ENCODE measurements at places on chromosomes 1 and 21.
A peak's percentile ranks its signal among the peaks of the same experiment; 100 is the strongest.

DNA sequence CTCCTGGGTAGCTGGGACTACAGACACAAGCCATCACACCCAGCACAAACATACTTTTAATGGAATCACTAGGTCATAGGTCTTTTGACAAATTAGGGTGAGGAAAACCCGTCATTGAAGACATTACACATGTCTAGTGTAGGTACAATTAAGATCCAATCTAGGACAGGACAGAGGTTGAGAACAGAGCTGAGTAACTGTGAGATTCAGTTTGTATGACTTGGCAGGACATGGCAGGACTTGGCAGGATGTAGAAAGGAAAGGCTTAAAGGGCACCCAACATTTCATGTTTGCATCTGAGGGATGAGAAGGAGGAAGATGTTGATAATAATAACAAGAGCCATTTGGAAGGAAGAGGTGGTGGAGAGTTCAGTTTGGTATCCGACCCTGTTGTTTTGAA is 483.8 kb downstream of the PCP4 start:
- no peak for DNase-seq

GRCh38 chr1:54490361-54491248 is 57.4 kb upstream of the ACOT11 start:
- DNase-seq, result no peak

DNA sequence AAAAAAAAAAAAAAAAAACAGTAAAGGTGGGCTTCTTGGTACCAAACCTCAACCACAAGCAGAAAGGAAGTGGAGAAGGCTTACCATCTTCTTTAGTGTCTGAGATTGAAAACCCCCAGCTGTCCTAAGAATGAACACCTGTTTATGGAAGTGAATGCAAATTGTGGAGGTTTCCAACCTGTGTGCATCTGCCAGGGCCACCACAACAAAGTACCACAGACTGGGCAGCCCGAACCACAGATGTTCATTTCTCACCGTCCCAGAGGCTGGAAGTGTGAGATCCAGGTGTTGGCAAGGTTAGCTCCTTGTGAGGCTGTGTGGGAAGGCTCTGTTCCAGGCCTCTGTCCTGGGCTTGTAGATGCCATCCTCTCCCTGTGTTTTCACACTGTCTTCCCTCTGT is 348.7 kb downstream of the SETD4 start:
- DNase-seq, result no peak

- DNase-seq, result no peak
These were observed 42.0 kb downstream of the S1PR1 start for GRCh38 chr1:101278845-101279244.

DNA sequence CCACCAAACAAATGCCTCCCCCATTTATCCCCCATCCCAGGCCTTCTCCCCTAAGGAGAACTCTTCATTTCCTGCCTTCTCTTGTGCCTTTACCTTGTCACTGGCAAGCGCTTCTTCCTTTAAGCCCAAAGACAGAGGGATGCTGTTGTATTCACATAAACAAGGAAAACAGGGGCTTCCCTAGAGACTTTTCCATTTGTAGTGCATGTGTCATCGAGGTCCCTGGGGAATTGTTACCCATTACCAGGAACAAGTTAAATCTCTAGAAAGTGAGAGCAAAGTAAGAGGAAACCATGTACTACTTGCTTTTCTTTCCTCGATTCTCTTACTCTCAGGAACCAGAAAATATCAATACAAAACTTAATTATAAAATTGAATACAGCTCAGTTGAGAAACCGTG is 114.4 kb upstream of the DPT start:
- no peak for DNase-seq

DNA sequence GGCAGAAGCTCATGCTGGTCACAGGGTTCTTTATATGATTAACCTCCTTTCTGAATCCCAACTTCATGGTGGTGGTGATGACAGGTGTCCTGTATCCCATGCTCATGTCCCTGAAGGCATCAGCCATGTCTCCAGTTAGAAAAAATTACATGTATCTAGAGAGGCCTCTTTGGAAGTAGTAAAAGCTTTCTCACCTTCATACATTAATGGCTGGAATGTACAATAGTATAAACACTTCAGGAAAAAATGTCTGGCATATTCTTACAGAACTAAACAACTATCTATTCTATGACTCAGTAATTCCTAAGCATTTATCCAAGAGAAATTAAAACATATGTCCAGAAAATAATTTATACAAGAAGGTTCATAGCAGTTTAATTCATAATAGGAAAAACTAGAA is 34.0 kb downstream of the ADAM30 start:
- DNase-seq, result no peak

DNA sequence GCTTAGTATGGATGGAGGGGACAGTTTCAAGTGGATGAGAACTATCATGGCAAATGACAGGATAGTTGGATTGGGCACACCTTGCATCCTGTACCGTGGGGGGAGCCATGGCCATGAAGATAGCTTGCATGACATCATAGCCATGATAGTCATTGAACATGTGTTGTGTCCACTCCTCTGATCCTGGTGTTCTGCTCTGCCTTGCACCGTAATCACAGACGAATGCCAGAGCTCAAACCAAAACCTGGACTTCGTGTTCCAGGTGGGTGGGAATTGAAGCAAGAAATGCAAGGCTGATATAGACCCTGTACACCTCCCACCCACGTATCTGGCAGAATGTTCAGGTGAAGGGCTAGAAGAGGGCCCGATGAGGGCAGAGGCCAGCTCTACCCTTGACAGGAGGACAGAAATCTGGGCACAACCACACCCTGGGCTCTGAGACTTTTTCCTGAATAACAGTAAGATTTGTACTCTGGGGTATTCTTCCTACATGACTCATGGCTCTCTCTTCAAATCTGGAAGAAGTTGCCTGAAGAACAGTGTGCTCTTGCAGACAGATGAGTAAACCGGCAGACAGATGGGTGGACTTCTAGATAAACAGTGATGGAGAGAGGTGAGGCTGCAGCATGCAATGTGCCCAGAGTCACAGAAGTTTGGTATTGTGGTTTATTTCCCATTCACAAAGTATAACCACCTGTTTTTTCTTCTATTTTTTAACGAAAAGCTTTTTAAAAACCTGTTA is 45.0 kb downstream of the KCNJ6 start:
- no peak for DNase-seq

DNA sequence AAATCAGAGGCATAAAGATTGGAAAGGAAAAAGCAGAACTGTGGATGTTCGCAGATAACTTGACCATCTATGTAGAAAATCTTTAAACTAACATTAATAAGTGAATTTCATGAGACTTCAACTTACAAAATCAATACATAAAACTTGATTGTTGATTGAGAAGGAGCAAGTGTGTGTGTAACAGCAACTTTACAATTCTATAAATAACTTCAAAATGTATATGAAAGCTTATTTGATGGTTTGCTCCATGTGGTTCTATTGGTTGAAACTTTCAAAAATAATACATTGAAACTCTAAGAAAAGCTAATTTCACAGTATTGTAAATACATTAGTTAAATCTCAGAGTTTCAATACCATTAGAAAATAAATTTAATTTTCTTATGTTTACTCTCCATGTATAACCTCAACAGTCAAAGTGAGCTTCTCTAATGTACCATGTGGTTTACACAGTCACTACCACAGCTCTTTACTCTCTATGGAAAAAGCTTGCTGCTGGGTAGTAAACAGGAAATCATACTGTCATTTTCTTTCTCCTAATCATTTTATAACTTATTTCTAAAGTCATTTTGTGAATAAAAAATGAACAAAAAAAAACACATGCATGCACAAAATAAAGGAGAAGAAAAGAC is 12.0 kb downstream of the AKT3 start:
- DNase-seq, result no peak

- DNase-seq, result peak; percentile 15
These were observed 34.9 kb downstream of the CENPF start for GRCh38 chr1:214637722-214638458.

DNA sequence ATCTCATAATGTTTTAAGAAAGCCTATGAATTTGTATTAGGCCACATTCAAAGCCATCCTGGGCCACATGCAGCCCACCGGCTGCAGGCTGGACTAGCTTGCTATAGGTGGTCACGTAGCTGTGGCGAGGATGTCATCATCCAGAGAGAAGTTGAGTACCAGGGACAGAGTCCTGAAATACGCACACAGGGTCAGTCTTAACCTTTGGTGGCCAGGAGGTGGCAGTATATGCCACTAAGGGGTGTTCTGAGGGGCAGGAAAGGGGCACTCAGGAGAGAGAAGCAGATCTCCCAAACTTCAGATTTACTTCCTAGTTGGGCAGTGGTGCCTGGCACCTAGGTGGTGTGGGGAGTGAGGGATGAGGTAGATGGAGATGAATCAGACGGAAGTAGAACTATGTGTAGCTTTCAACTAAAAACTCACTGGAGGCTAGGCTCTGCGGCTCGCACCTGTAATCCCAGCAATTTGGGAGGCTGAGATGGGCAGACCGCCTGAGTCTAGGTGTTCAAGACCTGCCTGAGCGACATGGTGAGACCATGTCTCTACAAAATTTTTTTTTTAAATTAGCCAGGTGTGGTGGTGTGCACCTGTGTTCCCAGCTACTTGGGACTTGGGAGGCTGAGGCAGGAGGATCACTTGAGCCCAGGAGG is 16.3 kb upstream of the CDK18 start:
- DNase-seq, result peak; percentile 82

Measured in K562 (cell line).